Activated naive CD4-positive, alpha-beta T cell (primary cell): ENCODE measurements at places on chromosomes 1 and 21.

DNA sequence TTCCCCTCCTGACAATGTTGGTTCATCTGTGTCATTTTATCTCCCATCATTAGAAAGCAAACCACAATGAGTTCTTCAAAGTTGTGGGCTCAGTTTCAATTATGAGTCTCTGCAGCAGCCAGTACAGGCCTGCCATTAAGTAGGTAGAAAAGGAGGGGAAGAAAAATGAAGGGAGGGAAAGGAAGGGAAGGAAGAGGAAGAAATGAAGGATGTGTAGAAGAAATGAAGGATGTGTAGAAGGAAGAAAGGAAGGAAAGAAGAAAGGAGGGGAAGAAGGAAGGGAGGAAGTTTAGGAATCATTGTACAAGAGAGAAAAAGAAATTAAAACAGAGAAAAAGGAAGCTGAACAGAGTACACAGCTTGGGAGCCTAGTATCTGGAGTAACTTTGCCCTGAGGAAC, 498.3 kb upstream of the DAB1 start:
- no peak for DNase-seq

GRCh38 chr21:15626031-15626430, 103.8 kb upstream of the USP25 start:
- no peak for DNase-seq

DNA sequence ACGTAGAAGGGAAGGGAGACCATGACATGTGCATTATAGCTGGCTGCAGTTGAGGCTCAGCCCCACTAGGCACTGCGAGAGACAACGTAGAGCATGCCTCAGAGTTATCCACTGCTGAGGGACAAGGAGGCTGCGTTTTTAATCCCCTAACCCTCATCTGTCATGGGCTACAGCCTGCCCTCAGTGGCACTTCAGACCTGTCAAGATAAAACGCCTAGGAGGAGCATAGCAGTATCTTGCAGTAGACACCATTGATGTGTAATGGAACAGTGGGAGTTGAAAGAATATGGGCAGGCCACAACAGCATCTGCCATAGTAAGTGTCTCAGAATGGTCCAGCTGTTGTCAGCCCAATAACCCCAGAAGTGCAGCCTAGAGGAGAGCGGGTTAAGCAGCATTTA, 307.0 kb upstream of the PTBP2 start:
- no peak for DNase-seq

DNA sequence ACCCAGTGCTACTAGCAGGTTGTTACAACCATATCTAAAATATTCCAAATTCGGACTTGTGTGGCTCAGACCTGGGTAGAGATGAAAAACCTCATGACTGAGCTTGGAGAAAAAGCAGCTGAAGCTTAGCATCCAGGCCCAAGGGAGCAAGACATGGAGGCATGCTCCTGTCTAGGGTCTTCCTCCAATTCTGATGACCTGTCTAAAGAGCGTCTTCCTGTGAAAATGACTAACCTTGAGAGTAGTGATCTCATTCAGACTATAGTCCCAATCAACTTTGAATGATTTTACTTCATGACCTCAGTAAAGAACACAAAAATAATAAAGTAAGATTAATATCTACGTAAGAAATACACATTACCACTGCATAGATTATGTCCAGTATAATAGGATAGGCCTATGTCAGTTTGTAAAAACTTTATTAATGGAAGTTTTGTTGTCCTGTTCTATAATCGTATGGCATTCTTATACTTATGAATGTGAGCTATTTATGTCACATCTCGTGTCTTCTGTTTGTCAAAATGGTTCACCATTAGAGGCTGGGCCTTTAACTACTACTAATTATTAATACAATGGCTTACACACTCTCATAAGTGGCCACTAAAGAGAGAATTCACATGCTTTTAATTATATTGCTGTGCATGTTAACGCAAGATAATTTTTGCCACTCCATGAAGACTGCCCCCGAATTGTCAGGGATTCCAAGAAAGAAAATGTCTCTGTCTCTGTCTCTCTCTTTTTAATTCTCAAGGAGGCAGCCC, 201.3 kb downstream of the NCAM2 start:
- no peak for DNase-seq

DNA sequence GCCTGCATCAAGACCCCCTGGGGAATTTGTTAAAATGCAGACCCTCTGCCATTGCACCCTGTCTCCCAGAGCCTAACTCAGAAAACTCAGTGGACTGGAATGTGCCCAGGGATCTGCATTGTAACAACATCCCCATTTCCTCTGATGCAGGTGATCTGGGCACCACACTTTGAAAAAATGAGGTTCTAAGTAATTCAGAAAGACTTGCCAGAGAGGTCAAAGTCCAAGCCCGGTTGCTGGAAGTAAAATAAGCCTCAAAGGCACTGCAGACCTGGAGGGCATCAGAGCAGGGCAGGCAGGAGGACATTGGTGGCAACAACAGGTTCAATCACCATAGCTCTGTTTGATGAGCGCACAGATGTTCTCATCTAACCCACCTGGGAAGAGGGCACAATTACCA, 90.7 kb downstream of the SYT2 start:
- DNase-seq, result no peak

DNA sequence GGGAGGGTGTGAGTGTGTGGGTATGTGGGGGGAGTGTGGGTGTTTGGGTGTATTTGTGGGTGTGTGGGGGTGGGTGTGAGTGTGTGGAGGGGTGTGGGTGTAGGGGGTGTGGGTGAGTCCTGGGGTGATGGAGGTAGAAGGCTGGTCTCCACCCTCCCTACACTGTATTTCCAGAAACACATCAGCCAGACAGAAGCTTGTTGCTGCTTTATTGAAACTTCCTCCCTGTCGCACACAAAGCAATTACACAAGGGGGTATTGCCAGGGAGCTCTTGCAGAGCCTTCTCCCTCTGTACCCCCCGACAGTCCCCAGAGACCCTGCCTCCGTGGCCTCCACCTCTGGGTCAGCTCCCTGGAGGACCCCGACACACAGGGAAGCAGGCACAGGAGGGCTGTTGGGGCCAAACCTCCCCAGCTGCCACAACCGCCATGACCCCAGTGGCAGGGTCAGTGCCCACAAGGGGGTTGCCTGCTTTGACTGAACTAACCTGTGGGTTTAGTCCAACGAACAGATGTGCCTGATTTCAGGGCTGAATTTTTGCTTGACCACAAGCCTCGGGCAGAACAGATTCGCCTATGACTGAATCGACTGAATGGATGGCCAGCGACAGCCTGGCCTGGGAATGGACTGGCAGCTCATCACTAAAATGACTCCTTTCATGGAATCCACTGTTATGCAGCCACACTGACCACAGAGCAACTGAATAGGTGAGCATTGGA, 9.1 kb upstream of the MATN1 start:
- no peak for DNase-seq

DNA sequence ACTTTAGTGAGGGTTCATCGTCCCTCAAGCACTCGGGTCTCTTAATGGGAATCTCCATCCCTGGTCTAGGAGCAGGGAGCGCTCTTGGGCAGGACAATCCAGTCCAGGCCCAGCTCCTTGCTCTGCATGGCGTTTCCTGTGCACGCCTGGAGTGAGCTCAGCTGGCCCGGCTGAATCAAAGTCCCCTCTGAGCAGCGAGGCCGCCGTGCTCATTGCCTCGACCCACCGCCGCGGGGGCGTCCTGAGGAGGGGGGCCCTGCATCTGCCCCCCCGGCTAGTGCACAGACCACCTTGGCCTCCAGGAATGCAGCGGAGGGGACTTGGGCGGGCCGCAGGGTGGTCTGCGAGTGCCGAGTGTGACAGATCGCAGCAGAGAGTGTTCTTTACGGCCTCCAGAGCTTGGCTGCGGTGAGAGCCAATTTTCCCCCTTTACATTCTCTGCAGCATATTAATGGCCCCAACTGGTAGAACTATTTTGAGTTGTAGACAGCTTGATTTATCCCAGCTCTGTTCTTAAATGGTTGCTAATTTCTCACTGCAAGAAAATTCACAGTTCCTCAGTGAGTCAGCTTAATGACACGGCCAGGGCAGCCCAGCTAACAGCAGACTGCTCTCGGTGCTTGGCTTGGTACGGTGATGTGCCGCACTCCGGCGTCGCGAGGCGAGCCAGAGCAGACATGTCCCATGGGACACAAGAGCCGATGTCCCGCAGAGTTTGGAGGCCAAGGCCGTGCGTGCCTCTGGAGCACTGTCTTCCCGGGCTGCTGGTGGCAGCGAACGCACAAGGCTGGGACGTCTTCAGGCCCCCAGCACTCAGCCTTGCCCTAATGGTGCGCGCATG, 39.8 kb downstream of the SNAP47 start:
- no peak for DNase-seq

DNA sequence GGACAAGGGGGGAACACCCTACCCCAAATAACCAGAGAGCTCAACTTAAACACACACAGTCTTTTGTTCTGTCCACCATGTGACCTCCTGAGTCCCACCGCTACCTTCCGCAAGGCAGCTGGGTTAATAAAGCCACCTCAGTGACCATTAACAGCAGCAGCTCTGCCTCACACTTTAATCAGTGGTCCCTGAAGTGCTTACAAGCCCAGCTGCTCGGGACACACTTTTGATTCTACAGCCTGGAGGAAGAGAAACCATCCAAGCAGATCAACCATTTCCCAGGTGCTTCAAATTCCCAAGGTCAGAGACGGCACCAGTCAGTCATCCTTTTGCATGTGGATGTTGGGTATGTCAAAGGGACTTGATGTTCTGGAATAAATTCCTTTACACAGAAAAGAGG, 70.1 kb downstream of the KCNJ15 start:
- no peak for DNase-seq

- DNase-seq, result no peak
These were observed 58.5 kb downstream of the ATF6 start for GRCh38 chr1:161824618-161825017.

- DNase-seq, result no peak
These were observed 3.5 kb downstream of the TNFRSF14 start for GRCh38 chr1:2559509-2560298.

GRCh38 chr1:38284953-38285352, 238.4 kb upstream of the POU3F1 start:
- DNase-seq, result no peak

GRCh38 chr1:24984300-24984699, 54.2 kb upstream of the RUNX3 start:
- DNase-seq, result no peak

- no peak for DNase-seq
These were observed 3.9 kb downstream of the OVAAL start for GRCh38 chr1:180562640-180563025.

GRCh38 chr1:209879539-209879938, 51.8 kb downstream of the UTP25 start:
- DNase-seq, result no peak

- DNase-seq, result no peak
These were observed 89.9 kb upstream of the SLC2A1 start for GRCh38 chr1:43048601-43049011.
